ENCODE measurements at places on chromosomes 7 and 10.

GRCh38 chr7:93574646-93575554, at the start of gene CALCR:
TSS of gene CALCR (minus strand) at chr7:93574724. CDS start at chr7:93486981, 87,743 bp downstream.
- peak; percentile 80 for DNase-seq

DNA sequence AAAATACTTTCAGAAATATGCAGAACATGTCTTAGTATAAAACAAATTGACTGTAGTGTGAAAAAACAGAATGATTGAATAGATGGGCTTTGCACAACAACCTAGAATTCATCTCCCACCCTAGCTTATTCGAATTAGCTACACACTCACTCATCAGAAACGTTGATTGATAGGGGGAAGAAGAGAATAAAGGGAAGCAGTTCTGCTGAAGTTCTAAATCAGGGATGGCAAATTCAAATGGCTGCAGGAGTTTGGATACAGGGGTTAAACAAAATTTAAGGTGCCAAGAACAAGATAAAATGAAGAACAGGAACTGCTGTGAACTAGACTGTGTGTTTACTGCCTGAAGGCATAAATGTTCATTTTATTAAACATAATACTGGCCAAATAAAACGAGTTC, 9.0 kb downstream of the CD36 start:
- DNase-seq, result no peak

- no peak for DNase-seq
These were observed 148.8 kb downstream of the LRRC4 start for GRCh38 chr7:127882313-127882920.

- DNase-seq, result no peak
These were observed 298.2 kb downstream of the CCSER2 start for GRCh38 chr10:84626397-84627087.

GRCh38 chr10:112666094-112666493, 219.1 kb downstream of the VTI1A start:
- DNase-seq, result no peak
